IPS DF 19.7 (cell line): ENCODE measurements at places on chromosomes 3 and 15.

GRCh38 chr3:57309769-57310360, 17.4 kb upstream of the ASB14 start:
- DNase-seq: no peak

DNA sequence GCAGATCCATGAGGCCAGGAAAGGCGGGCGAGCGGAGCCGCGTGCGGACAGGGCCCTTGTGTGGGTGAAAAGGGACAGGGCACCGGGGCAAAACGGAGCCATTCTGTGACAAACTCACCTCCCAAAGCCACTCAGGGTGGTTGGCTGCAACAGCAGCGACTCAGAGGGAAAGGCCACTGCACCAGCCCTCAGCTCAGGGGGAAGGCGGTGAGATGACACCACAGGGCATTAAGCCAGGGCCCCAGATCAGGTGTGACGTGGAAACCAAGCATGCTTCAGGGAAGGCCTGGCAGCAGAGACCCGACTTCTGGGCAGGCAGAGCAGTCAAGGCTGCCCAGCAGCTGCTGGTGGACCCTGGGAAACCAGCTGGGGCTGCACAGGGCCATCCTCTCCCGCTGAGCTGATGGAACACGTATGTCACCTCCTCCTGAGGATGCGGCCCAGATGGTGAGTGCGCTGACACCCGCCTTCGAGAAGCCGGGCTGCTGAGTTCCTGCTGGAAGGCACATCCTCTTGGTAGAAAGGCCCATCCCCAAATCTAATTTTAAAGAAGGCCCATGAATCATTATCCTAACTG, 82.3 kb downstream of the CHSY1 start:
- no peak for DNase-seq

DNA sequence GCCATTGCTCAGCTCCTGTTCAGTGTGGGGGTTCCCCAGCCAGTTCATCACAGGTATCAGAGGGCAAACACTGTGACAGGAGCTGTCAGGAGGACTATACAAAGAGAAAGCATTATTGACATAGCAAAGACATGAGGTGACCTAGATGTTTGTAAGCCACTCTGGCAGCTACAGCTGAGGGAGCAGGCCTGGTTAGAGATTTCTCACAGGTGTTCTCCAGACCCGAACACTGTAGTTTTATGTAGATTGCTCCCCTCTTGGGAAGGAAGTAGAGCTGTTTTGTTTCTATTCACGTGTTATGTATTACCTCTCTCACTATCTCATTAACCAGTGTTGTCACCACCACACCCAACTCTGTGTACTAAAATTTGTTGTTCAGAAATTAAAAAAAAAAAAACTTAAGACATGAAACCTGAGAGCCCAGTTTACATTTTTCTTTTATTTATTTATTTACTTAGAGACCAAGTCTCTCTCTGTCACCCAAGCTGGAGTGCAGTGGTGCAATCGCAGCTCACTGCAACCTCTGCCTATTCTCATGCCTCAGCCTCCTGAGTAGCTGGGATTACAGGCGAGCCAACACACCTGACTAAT, 123.7 kb downstream of the RBPMS2 start:
- no peak for DNase-seq

DNA sequence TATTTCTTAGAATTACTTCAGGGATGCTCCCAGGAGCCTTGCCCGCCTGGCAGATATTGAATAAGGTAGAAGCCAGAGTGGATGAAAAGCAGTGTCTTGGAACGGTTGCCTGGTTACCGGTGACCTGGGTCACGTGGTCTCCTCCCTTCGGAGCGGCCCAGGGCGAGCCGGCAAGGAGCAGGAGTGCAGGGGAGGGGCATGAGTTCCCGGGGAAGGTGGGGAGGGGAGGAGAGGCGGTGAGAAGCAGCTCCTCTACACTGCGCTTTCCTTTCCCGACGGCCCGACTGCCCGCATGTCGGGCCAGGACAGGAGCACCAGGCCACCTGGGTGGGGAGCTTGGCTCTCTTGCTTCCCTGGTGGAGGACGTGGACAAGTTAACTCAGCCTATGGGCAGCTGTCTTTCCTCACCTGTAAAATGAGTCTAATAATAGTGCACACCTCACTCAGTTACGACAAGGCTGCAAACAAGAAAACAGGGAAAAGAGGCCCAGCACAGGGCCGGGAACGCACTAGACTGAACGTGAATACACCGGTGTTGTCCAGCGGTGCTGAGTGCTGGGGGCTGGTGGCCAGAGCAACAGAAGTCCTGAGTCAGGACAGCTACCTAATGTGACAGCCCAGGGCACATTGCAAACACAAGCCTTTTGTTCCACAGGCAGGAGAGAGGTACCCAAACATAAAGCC, 198.3 kb downstream of the ADAMTS9 start:
- peak; percentile 70 for DNase-seq

GRCh38 chr3:143832433-143832832, 15.8 kb downstream of the SLC9A9 start:
- no peak for DNase-seq

- no peak for DNase-seq
These were observed 2.5 kb downstream of the OR4F6 start for GRCh38 chr15:101805605-101806345.

DNA sequence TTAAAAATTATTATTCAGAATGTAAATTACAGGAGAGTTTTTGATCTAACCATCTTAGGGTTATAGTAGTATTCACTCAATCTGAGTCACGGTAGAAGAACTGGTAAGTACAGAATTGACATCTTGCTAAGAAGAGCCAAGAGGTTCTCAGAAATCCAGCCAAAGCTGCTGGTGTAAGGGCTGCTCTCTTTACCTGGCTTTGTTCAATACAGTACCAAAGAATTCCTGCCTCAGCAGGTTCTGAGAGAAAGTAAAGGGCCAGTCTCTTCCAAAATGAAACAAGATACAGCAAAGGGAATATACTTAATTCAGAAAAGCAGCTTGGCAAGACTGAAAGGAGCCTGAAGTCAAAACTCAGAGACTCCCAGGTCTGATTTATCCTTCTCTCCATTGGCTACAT, 193.1 kb downstream of the TNIK start:
- DNase-seq: no peak

DNA sequence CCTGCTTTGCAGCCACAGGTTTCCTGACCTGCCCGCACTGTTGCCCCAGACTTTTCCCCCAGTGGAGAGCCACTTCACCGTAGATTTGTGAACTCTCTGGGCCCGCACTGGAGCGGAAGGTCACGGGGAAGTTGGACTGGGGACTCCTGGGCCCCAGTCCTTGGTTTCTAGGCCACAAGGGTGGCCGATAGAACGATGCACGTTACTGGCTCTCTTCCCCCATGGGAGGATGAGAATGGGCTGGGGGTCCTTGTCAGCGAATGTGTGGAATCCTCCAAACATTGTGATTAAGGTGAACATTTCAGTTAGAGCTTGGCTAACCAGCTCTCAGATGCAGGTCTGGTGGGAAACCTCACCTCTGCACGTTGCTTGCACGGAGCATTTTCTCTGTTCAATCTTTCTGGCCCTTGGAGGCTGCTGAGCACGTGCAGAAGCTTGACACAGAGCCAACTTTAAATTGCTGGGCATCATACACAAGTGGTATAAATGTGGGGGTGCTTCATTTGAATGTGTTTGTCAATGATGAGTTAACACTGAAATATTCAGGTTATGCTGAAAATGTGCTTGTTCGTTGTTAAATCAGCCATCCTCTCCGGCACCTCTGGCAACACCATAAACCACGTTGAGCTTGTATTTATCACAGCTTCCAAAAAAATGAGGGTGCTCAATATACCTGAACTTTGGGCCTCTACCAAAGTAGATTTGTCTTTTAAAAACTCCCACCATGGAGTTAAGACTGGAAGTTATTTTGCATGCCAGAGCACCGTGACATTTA, 976 bp downstream of the DIS3L start:
- DNase-seq: no peak

GRCh38 chr3:64176461-64176996, 48.7 kb downstream of the PRICKLE2 start:
- no peak for DNase-seq

DNA sequence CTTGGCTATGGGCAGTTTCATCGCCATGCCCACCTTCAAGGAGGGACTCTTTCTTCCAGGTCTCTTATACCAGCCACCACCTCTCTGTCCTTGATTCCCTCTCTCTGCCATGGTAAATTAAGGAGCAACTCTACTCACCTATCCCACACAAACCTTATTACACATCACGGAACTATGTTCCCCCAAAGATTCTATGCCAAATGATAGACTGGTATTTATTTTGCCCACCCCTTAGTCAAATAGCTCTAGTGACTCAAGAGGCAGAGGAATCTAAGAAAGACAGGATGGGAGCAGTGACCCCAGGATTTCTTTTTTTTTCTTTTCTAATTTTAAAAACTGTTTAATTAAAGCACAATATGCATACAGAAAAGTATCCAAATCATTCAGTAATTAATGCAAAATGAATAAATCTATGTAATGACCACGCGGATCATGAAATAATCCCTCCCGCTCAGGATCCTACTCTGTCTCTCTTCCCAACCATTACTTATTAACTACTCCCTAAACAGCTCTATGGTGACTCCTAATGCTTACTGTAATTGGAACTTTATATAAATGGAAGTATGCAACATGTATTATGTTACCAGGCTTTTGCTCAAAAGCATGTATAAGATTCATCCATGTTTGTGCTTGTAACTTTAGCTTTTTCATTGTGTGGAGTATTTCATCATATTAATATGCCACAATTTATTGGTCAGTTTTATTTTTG, 410.8 kb upstream of the RASGRP1 start:
- DNase-seq: no peak

- no peak for DNase-seq
These were observed 357.5 kb downstream of the FOXP1 start for GRCh38 chr3:71225951-71226564.
